ENCODE measurements at places on chromosomes 2 and 18.

DNA sequence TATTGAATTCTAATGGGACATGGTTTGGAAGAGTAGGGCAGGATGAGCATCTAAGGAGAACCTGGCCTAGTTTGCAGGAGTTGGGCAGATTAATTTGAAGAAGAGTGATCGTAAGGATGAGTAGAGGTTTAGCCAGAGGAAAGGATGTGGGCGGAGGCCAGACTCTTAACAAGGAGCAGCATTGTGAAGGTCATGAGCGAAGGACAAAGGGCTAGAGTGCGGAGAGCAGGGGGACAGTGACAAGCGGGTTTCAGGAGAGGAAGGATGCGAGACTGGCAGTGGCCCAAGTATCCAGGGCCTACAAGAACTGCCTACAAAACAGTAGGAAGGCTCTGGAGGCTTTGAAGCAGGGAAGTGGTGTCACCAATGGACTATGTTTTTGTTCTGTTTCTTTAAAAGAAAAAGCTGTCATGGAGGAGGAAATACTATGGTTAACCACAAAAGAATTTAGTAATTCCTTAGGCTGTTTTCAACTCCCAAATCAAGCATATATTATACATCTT, 20.1 kb downstream of the SLC66A3 start:
- no peak for DNase-seq

- no peak for DNase-seq
These were observed 2.9 kb upstream of the SEMA4C start for GRCh38 chr2:96872591-96873349.

DNA sequence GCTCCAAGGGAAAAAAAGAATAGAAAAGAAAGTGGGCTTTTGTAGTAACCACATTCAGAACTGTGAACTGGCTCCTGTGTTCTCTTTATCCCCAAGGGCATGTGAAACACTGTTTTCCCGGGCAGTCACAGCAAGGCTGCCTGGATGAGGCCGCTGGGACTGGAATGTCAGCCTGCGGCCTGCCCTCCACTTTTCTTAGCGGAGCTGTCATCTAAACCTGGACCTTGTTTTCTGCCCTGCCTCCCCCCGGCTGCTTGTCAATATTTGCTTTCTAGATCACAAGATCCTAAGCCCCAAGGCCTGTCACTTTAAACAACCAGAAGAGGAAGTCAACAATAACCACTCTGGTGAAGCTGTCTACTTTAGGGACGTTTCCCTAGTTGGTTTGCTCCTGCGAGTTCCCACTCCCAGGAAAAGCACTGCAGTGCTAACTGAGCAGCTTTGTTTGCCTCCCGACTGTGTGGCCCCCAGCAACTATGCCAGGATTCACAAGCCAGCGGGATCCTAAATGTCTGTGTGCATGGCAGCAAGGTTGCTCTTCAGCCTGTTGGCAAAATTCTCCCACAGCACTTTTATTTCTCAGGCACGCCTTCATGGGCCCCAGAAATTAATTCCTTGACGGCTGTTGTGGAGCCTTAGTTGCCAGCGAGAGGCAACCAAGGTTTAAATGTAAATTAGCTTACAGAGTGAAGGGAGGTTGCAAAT, 30.6 kb downstream of the SOWAHC start:
- no peak for DNase-seq

- DNase-seq = no peak
These were observed 34.7 kb upstream of the MAP2 start for GRCh38 chr2:209389171-209389618.

- DNase-seq = peak; percentile 74
These were observed 29.0 kb downstream of the ANO7 start for GRCh38 chr2:241217320-241218031.

DNA sequence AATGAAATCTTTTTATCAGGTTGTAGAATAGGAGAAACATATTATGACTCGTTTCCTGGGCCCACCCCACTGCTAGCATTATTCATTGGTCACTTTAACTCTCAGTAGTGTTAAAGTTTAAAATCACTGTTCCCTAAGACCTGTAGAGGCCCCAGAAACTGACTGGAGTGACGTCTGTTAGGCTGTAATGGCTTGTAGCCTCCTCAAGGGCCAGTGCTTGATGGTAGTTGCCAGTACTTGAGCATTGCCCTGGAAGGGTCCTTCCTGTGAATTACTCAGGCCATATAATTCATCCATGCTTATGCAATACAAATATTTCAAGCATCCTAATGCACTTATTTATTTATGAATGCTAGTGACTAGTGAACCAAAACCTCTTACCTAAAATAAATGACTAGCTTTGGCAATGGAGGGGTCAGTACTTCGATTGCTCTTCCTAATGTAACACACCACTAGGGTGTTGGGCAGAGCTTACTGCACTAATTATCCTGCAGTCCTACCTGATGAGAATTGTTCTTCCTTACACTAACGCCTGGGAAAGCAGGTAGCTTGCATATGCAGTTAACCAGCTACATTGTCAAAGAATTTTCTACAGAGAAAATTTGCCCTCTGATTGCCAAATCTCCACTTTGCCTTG, 31.2 kb downstream of the ARHGAP25 start:
- DNase-seq = no peak

DNA sequence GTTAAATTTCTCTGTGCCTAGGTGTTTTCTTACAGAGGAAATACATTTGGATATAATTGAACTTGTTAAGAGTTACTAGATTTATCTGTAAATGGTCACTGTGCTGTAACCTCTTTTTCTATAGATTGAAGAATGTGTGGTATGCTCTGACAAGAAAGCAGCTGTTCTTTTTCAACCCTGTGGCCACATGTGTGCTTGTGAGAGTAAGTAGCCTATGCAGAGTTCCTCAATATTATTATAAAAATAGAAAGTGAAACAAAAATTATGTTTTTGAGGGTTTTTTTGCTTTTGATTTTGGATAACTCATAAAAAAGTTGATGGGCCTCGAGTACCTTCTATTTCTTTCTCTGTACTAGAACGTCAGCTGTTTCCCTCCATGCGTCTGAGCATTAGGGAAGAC, 112.4 kb downstream of the MIB1 start:
- no peak for DNase-seq

GRCh38 chr18:68855491-68855890, 57.6 kb downstream of the CCDC102B start:
- DNase-seq = no peak

- no peak for DNase-seq
These were observed 66.2 kb downstream of the MDH1 start for GRCh38 chr2:63654959-63655358.

GRCh38 chr2:54480025-54480424, 23.9 kb downstream of the SPTBN1 start:
- no peak for DNase-seq

- no peak for DNase-seq
These were observed 282 bp upstream of the PUS10 start for GRCh38 chr2:61018318-61018755.

GRCh38 chr18:72376256-72376655, 167.9 kb downstream of the CBLN2 start:
- no peak for DNase-seq

- no peak for DNase-seq
These were observed 46.5 kb downstream of the ZFP36L2 start for GRCh38 chr2:43179942-43180341.

DNA sequence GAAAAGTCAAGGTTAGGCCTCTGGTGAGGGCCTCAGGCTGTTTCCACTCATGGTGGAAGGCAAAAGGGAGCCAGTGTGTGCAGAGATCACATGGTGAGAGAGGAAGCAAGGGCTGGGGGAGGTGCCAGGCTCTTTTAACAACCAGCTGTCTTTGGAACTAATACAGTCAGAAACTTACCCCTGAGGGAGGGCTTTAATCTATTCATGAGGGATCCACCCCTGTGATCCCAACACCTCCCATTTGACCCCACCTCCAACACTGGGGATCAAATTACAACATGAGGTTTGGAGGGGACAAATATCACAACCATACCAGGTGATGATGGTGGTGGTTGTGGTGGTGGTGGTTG, 10.9 kb downstream of the POLI start:
- no peak for DNase-seq

GRCh38 chr2:157833721-157834120, 42.4 kb downstream of the ACVR1 start:
- no peak for DNase-seq

- peak; percentile 91 for DNase-seq
These were observed 181.7 kb downstream of the ATAD2B start for GRCh38 chr2:23745068-23745725.

GRCh38 chr2:29006092-29006979, 25.2 kb downstream of the TOGARAM2 start:
- DNase-seq = no peak

GRCh38 chr2:188627471-188627870, 335.8 kb downstream of the GULP1 start:
- no peak for DNase-seq

GRCh38 chr2:18787726-18788125, 198.4 kb upstream of the NT5C1B start:
- no peak for DNase-seq

DNA sequence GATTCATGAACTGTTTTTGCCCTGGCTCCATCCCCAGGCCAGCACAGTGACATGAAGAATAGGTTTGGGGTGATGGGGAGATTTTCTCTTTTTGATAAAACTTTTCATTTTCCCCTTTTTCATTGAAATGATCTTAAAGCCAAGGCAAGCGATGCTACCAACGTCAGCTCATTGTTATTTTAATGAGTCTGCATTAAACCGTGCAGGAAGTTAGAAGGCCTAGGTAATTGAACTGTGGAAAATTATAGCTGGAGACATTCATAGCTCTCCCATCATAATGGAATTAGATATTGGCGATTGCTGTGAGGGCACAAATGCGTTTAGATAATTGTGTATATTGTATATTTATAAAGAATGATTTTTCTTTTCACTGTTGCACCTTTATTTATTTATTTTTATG, 33.2 kb downstream of the SMARCAL1 start:
- DNase-seq = no peak

DNA sequence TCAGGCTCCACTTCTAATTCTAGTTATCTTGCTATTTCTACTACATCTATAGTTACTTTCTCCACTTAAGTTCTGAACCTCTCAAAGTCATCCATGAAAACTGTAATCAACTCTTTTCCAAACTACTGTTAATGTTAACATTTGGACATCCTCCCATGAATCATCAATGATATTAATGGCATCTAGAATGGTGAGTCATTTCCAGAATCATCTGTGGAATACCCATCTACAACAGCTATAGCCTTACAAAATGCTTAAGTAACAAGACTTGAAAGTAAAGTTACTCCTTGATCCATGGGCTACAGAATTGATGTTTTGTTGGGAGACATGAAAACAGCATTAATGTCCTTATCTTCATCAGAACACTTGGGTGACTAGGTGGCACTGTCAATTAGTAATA, 35.4 kb downstream of the BARD1 start:
- DNase-seq = no peak

- no peak for DNase-seq
These were observed 14.4 kb upstream of the IGFBP2 start for GRCh38 chr2:216618785-216619184.

- no peak for DNase-seq
These were observed 9.9 kb downstream of the BMP10 start for GRCh38 chr2:68861330-68861729.

- no peak for DNase-seq
These were observed 6.8 kb upstream of the CETN1 start for GRCh38 chr18:573385-573784.

DNA sequence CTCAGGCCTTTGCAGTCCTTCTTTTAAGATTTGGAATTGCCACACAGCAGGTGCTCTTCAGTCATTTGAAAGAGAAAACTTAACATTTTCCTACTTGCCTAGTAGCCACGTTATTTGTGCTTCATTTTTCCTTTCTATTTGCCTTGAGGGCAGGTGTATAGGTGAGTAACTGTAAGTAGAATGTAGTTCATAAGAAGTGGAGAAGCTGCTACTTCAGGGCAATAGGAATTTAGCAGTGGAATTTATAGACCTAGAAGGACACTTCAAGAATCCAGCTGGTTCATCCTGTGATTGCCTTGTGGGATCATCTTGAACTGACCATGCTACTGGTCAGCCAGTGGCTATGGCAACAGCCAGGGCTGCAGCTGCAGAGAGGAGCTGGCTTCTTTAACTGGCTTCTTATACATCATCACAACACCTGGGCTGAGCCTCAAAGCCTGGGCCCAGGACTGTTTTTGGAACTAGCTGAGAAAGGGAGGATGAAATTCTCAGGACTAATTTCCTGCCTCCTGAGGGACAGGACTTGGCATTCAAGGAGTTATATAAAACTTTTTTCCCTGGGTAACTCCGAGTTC, 5.1 kb upstream of the LANCL1 start:
- DNase-seq = no peak

DNA sequence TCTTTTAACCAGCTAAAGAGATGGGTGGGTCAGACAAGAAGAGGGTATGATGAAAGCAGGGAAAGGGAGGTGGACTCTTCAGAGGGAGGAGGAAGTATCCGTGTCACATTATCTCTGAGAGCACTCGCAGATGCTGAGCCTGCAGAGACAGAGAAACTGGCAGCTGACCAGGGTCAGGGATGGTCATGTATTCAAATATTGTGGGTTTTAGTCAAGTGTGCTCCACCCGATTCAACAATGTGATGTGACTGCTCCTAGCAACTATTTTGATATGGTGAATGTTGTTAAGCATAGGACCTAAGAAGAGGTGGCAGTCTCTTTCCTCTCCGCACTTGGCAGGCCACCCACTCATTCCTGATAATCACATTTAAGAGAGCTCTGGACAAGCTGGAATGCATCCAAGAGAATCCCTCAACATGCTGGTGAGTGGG, 1.3 kb upstream of the CLIP4 start:
- peak; percentile 41 for DNase-seq

- no peak for DNase-seq
These were observed 41.3 kb downstream of the BCL11A start for GRCh38 chr2:60512062-60512622.

DNA sequence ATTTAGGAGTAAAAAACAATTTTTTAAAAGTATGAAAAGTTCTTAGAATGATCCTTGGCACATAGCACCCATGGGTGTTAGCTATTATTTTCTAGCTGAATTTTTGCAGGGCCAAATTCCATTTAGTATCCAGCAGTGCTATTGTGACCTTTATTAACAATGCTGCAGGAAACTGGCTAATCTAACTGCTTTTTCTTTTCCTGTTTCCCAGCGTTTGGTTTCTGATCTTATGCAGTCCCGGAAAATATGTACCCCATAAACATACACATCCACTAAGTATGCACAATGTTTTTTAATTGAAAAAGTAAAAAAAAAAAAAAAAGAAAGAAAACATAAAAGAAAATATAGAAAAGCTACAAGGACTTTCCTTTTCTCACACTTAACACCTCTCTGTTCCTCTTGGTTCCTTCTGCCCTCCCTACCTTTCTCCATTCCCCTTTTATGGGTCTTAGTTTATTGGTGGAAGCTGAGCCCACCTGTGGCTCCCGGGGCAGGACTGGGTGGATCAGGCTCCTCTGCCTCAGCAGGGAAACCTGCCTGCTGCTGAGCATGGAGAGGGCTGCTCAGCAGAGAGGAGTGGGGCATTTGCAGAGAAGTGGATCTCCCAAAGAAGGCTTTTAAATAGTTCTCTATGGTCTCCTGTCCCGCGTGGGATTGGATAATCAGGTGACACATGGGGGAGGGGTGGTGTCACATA, 9.3 kb upstream of the SLC16A14 start:
- DNase-seq = no peak

- no peak for DNase-seq
These were observed 605.8 kb downstream of the METTL4 start for GRCh38 chr18:1965541-1965940.
